ENCODE measurements at places on chromosomes 16 and 17.

DNA sequence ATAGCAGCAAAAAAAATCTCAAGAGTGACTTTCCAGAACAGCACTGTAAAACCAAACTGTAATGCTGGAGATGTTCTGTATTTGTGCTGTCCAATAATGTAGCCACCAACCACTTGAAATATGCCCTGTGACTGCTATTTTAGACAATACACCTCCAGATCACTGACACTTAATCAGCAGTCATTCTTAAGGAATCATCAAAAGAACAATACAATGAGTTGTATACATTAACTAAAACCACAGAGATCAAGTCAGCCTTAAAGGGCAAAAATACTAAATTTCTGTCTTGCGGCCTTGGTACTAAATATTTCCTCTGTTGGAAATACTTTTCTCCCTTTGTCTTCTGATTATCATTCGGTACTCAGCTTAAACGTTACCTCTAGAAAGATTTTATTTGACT lies 33.6 kb upstream of the ANKFY1 start:
- DNase-seq, result no peak

GRCh38 chr16:27330542-27330941 lies 16.8 kb downstream of the IL4R start:
- no peak for DNase-seq

DNA sequence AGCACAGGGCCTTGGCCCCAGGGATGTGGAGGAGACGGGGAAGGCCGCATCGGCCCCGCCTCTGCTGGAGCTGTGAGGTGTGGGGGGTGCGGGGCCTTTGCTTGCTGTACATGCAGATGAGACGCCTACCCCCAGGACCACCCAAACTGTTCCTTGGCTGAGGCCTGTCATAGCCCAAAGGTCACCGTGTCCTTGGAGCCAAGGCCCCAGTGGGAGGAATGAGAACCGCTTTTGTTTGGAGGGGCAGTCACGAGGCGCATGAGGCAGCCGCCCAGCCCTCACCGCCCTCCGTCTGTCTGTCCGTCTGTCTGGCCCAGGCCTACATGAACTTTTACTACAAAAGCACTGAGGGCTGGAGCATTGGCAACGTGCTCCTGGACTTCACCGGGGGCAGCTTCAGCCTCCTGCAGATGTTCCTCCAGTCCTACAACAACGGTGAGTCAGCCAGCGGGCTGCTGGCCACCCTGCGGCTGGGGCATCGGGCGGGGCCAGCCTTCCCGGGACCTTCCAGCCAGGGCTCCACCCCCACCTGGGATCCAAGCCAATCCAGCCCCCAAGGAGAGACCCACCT lies 8.8 kb downstream of the TAX1BP3 start:
- no peak for DNase-seq

- DNase-seq, result no peak
These were observed 14.6 kb downstream of the USP22 start for GRCh38 chr17:21028192-21028591.

DNA sequence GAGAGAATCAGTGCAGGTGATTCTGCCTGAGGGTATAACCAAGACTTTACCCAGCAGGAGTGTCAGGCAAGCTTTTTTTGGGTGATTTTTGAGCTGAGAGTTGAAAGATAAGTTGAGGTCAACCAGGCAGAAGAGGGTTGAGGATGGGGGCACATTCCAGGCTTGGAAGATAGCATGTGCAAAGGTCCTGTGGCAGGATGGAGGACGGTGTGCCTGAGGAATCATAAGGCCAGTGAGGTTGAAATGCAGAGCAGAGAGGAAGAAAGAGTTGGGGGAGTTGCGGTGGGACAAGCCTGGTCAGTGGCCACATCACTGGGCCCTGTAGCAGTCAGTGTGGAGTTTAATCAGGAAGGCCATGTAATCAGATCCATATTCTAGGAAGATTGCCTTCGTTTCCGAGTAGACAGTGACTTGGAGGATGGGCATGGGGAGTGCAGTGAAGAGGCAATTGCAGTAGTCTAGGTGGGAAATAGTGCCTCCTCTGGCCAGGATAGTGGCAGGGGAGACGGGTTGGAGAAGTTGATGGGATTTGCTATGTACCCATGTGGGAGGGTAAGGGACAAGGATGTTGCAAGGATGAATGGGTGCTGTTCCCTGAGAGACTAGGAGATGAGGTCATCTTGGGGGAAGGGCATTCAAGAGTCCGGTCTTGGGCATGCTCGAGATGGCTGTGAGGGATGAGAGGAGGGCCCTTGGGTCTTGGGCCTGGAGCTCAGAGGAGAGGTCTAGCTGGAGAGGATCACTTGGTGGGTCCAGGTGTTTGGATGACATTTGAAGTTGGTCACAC lies 3.9 kb downstream of the PLEKHG4 start:
- DNase-seq, result no peak

All from T-helper 1 cell (primary cell).